ENCODE measurements at places on chromosomes 3 and 15. TPM values are rescaled to one million over a fixed set of nuclear protein-coding genes. Genes with fewer than 3 reads are reported as not detected.

GRCh38 chr3:65875393-65876027 lies 163.2 kb downstream of the MAGI1 start:
- DNase-seq: no peak

GRCh38 chr15:53869044-53869805 lies 109.0 kb upstream of the UNC13C start:
- no peak for DNase-seq

DNA sequence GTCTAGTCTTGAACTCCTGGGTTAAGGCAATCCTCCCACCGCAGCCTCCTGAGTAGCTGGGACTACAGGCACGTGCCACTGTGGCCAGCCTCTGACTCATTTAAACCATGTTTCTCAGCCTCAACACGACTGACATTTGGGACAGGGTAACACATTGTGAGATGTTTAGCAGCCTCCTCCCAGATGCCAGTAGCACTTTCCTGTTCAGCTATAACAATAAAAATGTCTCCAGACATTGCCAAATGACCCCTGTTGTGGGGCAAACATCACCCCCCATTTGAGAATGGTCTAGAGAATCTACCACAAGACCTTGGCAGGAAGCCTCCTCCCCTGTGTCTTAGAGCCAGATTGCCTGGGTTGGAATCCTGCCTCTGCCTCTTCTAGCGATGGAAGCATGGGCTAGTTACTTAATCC lies 8.4 kb downstream of the TMEM40 start:
- DNase-seq: no peak

DNA sequence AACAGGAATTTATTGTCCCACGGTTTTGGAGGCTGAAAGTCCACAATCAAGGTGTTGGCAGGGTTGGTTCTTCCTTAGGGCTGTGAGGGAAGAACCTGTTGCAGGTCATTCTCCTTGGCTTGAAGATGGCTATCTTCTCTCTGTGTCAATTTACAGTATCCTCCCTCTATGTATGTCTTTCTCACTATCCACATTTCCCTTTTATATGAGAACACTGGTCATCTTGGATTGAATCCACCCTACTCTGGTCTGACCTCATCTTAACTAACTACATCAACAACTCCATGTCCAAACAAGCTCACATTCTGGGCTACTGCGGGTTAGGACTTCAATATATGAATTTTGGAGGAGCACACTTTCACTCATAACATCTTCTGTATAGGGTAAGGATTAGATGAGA lies 61.9 kb downstream of the CLDN1 start:
- DNase-seq: no peak

DNA sequence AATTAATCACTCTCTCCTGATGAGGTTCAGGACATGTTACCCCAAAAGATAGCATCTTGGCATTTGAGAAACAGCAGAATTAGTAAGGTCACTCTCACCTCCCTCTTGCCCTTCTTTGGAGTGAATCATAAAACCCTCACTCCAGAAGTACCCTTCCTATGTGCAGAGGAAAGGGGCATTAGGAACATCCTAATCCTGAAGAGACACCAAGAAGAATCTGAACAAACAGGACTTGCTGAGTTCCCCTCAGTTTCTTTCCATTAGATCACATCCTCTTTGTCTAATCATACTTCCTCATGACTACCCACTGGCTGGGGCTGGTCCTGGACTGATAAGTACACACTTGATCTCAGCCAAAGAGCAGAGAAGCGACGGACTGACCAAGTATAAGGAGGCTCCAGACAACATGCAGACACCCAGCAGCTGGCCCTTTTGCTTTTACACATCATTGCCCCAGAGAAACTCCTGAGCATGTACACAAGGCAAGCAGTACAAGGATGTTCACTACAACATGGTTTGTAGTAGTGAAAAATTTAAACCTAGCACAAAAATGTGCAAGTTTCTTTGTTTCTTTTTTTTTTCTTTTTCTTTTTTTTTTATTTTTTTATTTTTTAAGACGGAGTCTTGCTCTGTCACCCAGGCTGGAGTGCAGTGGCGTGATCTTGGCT lies 15.0 kb upstream of the TM6SF1 start:
- no peak for DNase-seq

DNA sequence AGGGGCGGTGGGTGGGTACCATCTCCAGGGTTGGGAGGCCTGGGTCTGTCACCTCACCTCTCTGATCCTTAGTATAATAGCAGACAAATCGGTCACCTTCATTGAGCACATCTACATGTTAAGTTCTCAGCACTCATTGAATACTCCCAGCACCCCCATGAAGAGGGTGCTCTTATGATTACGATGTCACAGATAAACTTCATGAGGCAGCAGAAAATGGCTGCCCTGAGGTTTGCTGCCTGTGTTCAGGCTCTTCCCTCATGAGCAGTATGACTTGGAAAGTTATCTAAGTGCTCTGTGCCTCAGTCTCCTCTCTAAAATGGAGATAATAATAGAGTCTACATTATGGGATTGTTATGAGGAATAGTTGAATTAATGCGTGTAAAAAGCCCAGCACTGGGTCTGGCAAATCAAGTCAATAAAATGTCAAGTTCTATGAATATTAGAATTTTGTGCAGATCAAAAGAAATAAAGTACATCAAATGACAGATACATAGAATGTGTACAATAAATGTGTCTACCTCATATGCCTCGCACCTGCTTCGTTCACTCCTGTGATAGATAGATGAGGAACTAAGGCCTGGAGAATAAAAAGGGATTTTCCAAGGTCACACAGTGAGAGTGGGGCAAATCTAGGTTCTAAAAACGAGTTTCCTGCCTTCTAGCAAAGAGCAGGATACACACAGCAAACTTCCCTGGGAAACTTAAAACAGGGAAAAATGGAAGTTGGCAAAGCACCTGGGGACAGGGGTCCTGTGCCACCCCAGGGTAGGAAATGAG lies 142.2 kb upstream of the MRPS22 start:
- DNase-seq: no peak

DNA sequence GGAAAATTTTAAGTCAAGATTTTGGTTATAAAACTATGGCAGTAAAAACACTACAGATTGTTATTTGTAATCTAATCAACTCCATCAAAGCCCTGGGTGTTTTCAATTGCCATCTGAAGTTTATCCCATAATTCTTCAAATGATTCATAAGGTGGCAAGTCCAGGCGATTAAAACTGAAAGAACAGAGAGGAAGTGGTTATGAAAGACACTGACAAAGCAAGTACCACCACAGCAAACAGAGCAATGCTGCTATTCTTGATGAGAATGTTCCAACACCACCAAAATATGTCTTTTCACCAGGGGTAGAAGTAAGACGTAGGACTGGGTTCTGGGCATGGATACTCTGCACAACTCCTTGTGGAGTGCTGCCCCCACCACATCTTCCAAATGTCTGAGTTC lies 86.9 kb upstream of the PRTG start:
- no peak for DNase-seq

DNA sequence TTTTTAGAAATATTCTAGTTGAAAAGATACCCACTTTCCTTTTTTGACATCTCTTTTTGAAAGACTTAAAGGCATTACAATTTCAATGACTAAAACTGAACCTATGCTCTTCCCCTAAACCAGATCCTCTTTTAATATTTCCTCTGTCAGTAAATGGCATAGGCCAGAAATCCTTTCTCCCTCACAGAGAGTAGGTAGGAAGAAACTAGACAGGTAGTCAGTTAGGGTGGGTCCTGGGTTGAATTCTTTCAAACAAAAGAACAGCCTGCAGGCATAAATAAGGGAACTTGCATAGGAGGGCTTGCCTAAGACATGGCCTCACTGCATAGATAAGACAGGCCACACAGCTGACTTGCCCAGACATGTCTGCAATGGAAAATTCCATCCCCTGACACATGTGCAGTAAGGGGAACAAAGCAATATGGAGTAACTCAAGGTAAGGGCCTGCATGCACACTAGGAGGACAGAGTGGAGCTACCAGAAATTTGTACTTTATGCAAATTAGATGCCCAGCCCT lies 23.1 kb downstream of the PLSCR5 start:
- DNase-seq: no peak

GRCh38 chr15:73683777-73684580 lies at the start of gene CD276:
Gene CD276, plus strand, starts transcription at chr15:73684383. Its CDS starts 15,257 bp downstream, at chr15:73699640.
- peak; percentile 72 for DNase-seq

DNA sequence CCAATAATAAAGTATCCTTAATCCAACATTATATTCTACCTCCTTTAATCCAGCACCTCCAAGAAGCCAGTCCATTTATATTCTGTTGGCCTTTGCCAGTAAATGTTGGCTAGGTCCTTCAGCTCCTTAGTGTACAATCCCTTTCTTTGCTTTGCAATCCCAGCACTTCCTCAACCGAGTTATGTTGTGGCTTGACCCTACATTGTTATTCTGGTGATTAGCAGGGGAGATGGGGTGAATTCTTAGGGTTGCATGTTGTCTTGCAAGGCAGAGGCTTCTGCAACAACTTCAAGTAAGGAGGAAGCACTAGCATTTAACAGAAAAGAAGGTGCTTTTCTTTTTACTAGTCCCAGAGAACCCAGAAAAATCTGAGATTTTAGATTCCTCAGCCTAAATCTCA lies 127.2 kb downstream of the CD47 start:
- DNase-seq: no peak

- no peak for DNase-seq
Measured at GRCh38 chr3:43627360-43627759, 5.5 kb upstream of the ANO10 start.

DNA sequence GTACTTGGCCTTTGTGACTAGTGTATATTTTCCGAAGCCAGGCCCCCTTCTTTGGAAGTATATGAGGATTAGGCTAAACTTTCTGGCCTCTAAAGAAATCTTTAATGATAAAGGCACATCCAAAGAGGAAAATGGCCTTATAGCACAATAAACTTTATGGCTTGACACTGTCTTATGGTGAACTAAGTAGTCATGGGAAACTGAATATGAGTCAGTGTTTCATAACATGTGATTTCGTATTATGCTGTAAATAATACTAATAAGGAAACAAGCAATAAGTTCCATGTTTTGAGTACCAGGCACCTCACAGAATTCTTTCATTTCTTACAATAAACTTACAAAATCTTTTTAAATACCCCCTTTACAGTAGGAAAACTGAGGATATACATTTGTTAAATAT lies 8.2 kb downstream of the ZPLD1 start:
- no peak for DNase-seq

DNA sequence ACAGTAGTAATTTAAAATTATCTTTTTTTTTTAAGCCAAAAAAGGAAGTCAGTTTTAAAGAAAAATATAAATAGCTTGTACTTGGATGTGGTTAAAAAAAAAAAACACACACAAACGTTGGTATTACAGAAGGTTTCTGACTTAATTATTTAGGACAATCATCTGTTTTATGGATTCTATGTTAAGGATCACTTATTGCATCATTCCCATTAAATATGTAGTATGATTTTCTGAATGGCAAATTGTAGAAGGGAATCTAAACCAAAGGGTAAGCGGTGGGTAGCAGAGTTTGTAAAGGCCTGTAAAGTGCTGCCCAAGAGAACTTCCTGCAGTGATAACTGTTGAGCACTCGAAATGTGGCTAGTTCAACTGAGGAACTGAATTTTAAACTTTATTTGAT lies 8.0 kb downstream of the SENP2 start:
- DNase-seq: no peak

DNA sequence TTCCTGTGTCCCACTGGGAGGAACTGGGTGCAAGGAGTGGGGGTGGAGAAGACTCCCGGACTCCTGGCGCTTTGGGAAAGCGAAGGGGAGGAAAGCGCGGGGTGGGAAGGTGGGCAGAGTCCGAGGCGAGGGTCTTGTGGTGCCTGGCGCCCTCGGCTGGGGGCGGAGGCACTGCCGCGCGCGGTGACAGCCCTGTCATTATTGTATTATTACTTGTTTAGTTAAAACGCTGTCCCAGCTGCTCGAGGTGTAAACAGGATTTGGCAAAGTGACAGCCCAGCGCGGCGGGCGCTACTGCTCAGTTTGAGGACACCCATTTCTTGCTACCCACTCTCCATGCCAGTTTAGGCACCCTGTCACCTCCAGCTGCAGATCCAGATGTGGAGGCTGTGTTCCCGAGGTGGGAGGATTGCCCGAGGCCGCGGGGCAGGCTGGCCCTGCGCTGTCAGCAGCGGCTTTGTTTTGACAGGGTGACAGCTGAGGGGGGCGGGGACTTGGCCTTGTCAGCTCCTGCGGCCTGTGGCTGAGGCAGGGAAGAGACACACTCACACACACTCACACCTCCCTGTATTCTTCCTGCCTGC lies 1.0 kb downstream of the KAT2B start:
- DNase-seq: peak; percentile 74

GRCh38 chr3:63046580-63046979 lies 171.4 kb upstream of the CADPS start:
- no peak for DNase-seq

GRCh38 chr3:185264849-185265553 lies 11.2 kb upstream of the EHHADH start:
- DNase-seq: no peak

DNA sequence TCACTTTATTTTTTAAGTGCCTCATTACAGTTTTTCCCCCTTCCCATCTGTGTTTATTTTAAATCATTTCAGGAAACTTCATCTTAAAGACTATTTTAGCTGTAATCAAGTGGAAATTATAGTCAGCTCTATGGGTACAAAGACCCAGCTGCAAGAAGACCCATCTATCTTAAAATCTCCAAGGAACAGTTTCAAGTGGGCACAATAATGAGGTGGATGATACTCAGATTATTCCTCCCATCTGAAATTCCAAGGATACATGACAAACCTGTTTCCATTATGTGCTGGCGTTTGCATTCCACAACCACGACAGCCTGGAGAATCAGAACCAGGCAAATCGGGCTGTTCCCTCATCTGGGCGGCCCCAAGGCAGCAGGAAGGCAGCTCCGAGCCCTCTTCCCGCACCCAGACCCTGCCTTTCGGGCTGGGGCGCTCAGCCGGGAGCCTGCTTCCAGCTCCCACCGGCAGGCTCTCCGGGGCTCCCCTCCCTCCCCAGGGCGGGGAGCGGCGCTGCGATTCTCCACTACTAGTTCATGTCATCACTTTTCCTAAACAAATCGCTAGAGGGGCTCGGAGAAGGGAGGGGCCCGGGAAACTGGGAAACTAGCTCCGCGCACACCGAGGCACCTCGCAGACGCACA lies at the start of gene MGLL:
Gene MGLL (minus strand): TSS at position 475 of the 641 bp plus-strand sequence. CDS start 197 bp downstream, at position 278.
- peak; percentile 62 for DNase-seq

GRCh38 chr15:73359651-73360050 lies 9.1 kb downstream of the HCN4 start:
- no peak for DNase-seq

GRCh38 chr3:122661633-122662032 lies 19.0 kb upstream of the PARP14 start:
- DNase-seq: no peak

- peak; percentile 51 for DNase-seq
Measured at GRCh38 chr3:129211772-129212171, 28.1 kb upstream of the CNBP start.

- no peak for DNase-seq
Measured at GRCh38 chr15:96629511-96629910, 299.0 kb downstream of the NR2F2 start.

XIRP1 gene
- total RNA-seq: 1.9 TPM

LRRIQ4 gene
- not detected for total RNA-seq

NRG4 gene
- not detected for total RNA-seq

LRTM1 gene
- total RNA-seq: not detected
